AG04450 (cell line): ENCODE measurements at places on chromosomes 7 and 10. TPM values are rescaled to one million over a fixed set of nuclear protein-coding genes. Genes with fewer than 3 reads are reported as not detected.

DNA sequence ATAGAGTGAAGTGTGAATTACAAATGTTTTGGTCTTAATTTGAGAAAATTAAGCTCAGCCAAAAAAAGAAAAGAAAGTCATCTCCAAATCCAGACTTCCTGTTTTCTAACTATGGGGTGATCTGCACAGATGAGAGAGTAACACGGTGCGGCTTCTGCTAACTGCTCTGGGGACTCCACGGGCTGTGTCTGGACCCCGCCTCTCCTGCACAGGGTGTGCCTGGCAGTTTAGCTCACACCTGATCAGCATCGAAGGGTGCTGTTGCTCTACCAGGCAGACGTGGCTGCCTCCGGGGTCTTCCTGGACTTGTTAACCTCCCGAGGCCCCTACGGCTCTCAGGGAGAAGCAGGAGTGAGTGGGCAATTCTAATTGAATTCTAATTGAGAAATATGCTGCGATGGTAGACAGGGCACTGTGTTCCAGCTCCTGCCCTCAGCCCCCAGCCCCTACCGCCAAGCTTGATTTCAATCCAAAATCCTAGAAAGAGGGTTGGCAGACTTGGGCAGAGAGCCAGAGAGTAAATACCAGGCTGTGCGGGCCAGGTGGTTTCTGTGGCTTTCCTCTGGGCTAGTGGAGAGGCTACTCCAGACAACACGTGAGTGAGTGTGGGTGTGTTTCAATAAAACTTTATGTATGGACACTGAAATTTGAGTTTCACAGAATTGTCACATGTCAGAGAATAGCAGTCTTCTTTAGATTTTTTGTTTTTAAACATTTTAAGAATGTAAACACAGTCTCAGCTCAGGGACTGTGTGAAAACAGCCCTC is 13.4 kb downstream of the SHH start:
- DNase-seq: no peak

- DNase-seq: no peak
Measured at GRCh38 chr7:101624246-101625001, 4.7 kb downstream of the MYL10 start.

DNA sequence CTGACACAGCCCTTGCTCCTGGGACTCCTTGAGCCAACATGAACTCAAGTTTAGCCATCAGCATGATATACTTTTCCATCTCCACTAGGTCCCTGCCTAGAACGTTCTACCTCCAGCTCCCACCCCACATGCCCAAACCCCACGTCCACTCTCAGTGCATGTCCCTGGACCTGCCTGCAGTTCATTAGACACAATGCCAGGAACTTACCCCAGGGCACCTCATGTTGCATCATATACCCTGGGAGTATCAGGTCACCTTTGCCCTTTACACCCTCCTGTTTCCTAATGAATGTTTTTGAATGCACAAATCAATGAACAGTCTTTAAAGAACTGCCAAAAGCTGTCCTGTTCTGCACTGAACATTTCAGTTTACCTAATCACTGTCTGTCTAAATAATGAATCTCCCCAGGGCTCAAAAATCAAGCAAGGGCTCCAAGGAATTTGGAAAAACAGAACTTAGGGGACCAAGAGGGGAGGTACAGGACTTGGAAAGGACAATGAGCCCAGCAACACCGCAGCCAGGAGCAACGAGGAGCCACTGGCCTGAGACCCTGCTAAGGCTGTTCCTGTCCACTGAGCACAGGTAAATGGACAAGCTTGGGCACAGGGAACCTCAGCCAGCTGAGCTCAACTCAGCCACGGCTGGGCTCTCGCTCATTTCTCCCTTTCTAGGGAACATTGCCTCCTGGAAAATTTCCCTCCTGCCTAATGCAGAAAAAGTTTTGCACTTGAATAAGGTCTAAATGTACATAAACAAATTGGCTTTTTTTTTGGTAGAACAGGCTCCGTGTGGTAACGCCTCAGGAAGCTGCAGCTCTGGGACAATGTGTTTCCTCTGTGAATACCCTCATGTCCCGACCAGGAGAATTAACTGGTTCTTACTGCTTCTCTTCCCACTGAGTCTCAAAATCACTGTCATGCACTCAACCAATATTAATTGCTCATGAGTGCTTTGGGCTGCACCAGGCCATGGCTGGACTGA is 7.4 kb downstream of the MAT1A start:
- DNase-seq: no peak

- no peak for DNase-seq
Measured at GRCh38 chr7:3673524-3673923, 372.5 kb downstream of the SDK1 start.

CRTAC1 gene
- polyA plus RNA-seq: not detected in 2 replicates
